ENCODE measurements at places on chromosomes 4 and X.
A peak's percentile ranks its signal among the peaks of the same experiment; 100 is the strongest.

GRCh38 chr4:36290641-36291040 lies 9.2 kb downstream of the DTHD1 start:
- DNase-seq: no peak

DNA sequence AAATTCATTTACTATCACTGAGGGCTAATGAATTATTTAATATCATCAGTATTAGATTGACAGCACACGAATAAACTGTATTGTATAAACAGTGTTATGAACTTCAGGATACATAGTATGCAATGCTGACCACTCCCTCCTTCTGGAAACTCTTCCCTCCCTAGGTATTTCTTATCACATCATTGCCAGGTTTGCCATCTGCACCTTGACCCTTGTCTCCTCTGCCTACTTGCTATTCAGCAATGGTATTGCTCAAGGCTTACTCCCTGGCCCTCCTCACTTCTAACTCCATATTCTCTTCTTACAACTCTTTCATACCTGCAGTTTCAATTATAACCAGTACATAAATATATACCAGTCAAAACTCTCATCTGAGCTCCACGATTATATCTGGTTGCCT lies 38.9 kb downstream of the ATP8A1 start:
- no peak for DNase-seq

GRCh38 chr4:40931238-40931637 lies 181.5 kb downstream of the NSUN7 start:
- DNase-seq: no peak

- DNase-seq: no peak
These were observed 47.4 kb upstream of the KDR start for GRCh38 chr4:55172694-55173287.

DNA sequence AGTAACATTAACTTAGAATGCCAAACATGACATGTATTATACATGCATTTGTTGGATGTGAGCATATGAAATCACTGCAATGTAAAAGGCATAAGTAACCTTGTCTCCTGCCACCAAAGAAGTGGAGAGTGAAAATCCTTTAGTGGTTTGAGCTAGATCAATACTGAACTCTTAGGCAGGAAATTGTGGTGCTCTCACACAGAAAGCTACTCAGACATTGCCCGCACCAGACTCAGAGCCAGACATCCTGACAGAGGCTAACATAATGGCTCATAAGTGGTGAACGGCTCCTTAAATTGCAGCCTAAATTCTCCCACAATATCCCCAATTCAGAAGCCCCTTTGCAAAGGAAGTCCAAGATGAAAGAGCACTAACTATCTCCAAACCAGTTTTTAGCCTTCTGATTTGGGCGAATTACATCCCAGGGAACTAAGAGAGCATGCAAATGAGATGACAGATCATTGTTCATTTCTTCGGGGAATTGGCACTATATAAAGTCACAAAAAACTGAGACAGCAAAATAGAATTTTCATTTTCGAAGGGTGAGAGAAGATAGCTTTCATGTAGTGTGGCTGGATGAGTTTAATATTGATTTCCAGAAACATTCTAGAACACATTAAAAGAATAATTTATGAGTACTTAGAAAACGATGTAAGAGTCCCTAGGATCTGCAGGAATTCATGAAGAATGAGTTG lies 233.6 kb upstream of the RPS6KA3 start:
- DNase-seq: no peak

DNA sequence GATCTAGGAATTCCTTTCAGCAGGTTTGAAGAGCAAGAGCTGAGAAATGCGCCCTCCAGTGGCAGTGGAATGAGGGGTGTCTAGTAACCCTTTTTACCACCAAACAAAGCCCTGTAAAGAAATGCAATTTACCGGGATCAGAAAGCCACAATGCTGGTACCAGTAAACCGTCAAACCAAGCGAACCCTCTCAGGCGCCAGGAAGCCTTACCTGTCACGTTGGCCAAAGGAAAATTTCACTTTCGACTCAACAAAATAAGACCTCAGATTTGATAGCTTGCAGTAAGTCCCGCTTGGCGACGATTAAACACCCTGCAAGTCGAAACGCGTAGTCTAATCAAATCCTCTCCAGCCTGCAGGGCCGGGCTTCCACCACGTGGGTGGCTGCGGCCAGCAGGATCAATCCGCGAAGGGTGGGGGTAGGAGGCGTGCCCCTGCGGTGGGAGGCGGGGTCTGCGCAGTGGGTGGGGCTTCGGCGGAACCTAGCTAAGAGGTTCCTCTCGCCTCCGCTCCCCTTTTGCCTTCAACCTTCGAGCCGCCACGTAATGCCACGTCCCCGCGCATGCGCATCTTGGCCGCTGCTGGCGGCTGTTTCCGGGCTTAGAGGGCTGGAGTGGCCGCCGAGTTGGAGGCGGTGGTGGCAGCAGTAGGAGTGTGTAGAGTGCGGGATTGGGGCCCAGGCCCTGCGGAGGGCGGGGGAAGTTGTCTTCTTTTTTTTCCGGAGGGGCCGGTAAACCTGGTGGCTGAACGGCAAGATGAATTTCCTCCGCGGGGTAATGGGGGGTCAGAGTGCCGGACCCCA lies at the start of gene USO1:
Gene USO1, plus strand, starts transcription at position 512 of the 801 bp plus-strand sequence. Its CDS starts 243 bp downstream, at position 755.
- peak; percentile 98 for DNase-seq

- DNase-seq: no peak
These were observed 891 bp downstream of the XK start for GRCh38 chrX:37686369-37686995.

GRCh38 chr4:79083406-79084010 lies 144.3 kb upstream of the PAQR3 start:
- DNase-seq: no peak

GRCh38 chrX:42759881-42760280 lies 18.1 kb downstream of the PPP1R2C start:
- no peak for DNase-seq

- no peak for DNase-seq
These were observed 12.6 kb downstream of the NR0B1 start for GRCh38 chrX:30296408-30297254.

DNA sequence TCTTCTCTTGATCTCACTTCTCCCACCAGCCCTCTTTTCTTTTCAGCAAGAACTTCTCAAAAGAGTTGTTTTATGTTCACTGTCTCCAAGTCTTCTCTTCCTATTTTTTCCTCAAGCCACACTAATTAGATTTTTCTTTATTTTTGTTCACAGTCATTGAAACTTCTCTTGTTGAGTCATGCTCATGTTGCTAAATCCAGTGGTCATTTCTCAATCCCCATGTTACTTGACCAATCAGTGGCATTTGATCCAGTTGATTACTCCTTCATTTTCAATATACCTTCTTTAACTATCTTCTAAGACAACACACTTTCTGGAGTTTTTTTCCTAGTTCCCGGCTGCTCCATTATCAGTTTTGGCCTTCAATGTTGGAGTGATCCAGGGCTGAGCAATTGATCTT lies 103.1 kb upstream of the LSM6 start:
- no peak for DNase-seq

- no peak for DNase-seq
These were observed 21.4 kb upstream of the NOX1 start for GRCh38 chrX:100895365-100896075.

GRCh38 chr4:168335621-168336020 lies 17.1 kb upstream of the DDX60 start:
- DNase-seq: no peak

DNA sequence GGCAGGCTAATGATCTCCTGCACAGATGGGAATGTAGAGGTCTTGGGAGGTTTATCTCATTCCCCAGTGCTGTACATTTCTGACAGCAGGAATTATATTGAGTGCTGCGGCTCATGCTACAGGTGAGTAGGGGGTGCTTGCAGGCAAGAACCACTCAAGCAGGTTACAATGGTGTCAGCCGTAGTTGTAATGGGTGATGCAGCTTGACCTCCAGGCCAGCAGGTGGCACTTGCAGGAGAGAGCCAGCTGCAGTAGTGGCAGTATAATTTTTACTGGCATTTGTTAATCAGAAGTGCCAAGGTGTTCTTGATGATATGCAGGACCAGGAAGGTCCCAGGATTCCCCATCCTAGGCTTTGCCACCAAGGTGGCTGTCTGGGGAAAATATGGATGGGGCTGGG lies 759.6 kb upstream of the NDST4 start:
- no peak for DNase-seq

Data from putamen (tissue), 1 donor.